ENCODE measurements at places on chromosomes 11 and 22.
A peak's percentile ranks its signal among the peaks of the same experiment; 100 is the strongest.

DNA sequence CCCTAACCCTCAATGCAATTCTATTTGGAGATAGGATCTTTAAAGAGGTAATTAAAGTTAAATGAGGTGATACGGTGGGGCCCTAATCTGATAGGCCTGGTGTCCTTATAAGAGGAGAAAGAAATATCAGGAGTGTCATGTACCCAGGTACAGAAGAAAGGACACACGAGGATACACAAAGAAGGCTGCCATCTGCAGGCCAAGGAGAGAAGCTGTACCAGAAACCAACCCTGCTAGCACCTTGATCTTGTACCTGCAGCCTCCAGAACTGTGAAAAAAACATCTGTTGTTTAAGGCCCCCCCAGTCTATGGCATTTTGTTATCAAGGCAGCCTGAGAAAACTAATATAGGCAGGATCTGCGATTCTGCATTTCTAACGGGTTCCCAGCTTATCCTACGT, 44.2 kb downstream of the FBXO7 start:
- DNase-seq = no peak

DNA sequence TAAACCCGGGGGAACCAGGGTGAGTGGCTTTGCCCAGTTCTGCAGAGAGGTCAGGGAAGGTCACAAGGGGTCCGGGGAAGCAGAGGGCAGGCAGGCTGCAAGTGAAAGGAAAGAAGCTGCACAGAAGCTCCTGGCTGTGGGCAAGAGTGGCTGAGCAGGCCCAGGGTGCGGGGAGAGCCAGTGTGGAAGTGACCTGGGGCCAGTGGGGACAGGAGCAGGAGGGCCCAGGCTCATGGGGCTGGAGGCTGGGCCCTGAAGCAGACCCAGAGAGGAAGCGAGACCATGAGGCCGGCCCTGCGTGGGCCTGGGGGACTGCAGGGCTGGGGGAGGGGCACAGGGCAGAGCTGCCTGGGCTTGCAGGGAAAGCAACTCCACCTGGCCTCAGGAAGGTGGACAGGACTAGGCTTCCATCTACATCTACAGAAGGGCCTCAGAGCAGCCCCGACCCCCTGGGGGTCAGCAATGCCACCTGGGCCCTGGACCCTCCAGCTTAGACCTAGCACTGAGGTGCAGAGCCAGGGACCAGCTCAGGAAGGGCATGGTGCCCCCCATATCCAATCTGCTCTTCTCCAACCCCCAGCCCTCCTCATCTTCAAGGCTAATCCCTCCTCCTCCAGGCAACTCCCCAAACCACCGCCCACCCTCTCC, 11.6 kb downstream of the IGF2 start:
- DNase-seq = no peak

GRCh38 chr11:19474954-19475721, 234.4 kb upstream of the E2F8 start:
- peak; percentile 87 for DNase-seq

- DNase-seq = no peak
Measured at GRCh38 chr11:31871310-31872075, 60.4 kb upstream of the PAX6 start.

DNA sequence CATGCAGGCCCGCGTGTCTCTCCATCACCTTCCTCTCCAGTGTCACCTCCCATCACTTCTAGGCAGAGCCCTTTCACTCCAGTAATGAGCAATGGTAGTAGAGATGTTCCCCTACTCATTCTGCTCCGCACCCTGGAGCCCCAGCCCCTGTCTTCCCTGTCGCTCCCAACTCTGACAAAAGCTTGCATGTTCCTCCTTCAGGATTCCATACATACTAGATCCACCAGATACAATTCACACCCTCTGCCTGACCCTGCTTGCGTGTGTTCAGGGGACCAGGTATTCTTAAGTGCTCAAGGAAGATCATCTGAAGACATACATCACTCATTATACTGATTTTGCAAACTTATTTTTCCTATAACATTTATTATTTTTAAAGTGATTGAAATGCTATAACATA, 222.7 kb downstream of the SNX19 start:
- no peak for DNase-seq

DNA sequence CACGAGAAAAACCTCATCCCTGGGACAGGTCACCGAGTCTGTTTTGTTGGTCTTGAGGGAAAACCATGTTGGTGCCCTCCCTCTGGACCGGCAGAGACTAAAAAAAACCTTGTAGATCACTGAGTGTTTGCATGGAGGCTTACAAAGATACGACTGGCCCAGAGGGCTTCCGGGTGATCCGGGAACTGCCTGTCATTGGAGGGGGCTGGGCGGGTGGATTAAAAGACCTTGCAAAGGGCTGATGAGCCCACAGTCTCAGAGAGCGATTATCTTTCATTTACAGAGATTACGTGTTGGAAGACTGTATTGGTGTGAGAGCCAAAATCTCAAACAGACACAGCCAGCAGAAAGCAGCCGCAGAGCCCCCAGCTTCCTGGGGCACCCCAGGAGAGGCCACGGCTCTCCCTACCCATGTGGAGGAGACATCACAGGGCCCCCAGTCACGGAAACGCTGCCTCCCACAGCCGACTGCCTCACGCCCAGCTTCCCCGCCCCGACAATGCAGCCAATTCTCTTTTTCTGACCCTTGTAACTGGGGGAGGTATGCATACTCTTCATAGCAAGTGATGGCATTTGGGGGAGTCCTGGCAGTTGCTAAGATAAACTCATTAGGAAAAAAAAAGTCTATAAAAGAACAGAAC, 426.4 kb downstream of the CTTN start:
- no peak for DNase-seq

- DNase-seq = peak; percentile 46
Measured at GRCh38 chr11:115501893-115502589, 2.2 kb downstream of the CADM1 start.

DNA sequence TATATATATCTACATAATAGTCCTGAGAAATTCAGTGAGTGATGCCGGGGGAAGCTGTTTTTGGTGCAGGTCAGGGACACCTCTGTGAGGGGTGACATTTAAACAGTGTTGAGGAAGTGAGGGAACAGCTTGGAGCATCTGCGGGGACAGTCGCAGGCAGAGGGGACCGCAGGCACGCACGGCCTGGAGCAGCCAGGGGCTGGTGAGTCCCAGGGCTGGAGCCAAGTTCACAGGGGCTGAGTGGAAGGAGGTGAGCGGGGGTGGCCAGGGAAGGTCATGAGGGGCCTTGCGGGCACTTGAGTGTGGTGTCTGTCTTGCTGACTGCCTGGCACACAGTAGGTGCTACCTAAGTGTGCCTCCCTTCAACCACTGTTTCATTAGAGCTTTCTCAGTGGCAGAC, 65.4 kb downstream of the TSPAN18 start:
- DNase-seq = no peak

DNA sequence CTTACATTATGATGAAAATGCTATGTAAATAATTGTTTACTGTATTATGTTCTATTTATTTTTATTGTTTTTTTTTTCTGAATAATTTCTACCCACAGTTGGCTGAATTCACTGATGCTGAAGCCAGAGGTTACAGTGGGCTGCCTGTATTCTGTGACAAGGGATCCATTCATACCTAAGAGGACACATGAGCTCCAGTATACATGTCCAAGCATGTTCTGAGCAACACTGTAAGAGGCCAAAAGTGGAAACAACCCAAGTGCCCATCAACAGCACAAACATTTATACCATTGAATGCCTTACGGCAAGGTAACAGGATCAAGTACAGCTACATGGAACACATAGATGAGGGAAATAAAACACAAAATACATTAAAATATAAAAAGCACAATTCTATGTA, 1.4 kb upstream of the SRSF8 start:
- no peak for DNase-seq

DNA sequence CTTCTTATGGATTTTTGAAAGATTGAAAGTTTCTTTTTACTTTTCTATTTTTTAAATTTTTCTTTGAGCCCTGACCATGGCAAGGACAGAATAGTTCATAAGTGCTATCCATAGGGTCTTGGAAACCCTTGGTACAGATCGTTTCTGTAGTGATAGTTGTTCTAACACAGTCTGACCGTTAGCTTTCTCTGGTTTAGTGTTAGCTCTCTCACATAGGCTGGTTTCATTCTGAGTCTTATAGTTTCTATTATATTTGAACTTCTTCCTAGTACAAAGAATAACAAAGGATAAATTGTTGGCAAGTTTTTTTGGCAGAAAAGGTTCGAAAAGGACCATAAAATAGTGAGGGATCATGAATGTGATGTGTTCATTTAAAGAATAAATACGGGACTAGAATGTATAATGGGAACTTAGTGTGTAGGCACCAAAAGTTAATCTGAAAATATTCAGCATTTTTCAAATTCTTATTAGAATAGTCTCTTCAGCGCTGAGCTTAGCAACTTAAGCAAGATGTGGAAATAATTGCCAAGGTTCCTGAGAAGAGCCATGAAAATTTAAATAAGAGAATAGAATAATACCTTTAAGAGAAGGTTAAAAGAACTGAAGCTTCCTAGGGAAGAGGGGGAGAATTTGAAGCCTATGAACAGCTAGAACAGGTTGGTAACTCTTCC, 24.1 kb downstream of the FDX1 start:
- DNase-seq = no peak

DNA sequence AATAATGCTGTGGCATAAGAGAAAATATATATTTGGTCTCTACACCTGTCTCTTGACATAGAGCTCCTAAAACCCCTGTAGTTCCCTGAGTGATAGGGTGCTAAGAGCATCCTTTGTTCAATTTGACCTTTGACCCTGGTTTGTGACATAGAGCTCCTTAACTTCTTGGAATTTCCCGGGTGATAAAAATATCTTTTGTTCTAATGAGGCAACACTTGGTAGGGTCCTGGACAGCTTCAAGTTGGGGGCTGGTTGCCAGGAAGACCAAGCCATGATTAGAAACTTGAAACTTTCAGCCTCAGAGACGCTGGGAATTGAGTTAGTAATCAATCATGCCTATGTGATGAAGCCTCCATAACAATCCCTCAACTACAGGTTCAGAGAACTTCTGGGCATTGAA, 105.4 kb downstream of the CASP12 start:
- no peak for DNase-seq

DNA sequence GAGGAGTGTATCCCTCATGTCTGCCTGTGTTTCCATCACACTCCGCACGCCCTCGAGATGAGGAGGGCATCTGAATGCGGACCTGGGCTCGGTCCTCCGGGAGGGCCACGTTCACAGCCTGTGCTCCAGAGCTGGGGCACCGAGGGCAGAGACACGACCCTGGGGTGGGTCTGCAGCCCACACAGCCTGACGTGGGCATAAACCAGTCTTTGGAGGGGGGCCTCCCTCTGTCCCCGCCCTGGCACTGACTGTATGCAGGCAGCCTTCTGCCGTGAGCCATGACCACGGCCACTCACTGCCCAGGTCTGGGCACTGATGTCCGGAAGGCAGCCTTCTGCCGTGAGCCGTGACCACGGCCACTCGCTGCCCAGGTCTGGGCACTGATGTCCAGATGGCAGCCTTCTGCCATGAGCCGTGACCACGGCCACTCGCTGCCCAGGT, 1425.1 kb downstream of the BRD1 start:
- DNase-seq = no peak

- DNase-seq = no peak
Measured at GRCh38 chr11:12177739-12178338, 67.4 kb downstream of the MICAL2 start.

DNA sequence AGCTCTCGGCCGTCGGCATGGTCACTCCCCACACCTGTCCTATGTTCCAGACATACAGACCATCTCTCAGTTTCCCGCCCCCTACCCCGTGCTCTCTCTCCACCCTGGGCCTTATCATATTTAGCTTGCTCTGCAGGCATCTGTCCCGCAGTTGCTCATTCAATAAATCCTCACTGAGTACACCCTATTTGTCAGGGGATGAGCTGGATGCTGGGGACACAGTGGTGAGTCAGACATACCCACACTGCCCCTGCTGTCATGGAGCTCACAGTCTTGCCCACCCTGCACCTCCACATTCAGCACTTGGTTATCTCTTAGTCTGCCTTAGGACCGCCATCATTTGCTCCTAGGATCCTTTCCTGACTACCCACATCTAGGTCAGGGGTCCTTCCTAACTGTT, 313.8 kb downstream of the LARGE1 start:
- DNase-seq = no peak

DNA sequence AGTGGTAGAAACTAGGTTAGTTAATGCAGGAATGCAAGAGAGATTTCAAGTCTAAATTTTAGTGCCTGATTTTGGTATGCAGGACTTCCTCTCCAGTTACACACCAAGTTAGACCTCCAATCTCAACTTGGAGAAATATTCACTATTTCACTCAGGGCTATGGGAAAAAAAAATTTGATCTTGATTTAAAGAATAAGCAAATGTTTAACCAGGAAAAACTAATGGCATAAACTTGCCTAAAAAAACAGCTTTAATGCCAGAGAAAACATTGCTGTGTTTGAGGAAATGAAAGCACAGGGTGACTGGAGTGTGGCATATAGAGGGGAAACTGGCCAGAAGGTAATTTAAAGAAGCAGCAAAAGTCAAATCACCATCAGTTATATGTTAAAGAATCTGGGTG, 575.4 kb upstream of the LRRC4C start:
- no peak for DNase-seq

- DNase-seq = no peak
Measured at GRCh38 chr11:104467404-104467803, 303.5 kb upstream of the PDGFD start.

GRCh38 chr11:124954590-124954955, 571 bp downstream of the CCDC15 start:
- DNase-seq = no peak

- DNase-seq = no peak
Measured at GRCh38 chr11:134557571-134558257, 145.7 kb upstream of the B3GAT1 start.

DNA sequence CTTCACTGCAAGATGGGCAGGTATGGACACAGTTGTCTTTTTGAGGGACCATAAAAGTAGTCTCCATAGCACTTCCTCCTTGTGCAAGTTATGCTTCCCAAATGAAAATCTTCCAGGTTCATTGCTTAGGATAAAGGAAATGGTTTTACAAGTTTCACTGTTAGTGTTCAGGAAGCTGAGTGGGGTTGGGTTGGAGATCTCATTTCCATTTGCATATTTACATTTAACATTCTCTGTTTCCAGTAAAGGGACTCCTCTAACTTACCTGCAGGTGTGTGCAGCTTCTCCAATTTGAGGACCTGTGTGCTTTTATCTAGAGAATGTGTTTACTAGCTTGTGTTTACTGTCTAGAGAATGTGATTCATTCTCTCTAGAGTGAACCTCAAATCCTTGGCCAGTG, 141.3 kb upstream of the POU2AF2 start:
- DNase-seq = no peak

- no peak for DNase-seq
Measured at GRCh38 chr11:2599561-2600189, 100.1 kb downstream of the KCNQ1OT1 start.

DNA sequence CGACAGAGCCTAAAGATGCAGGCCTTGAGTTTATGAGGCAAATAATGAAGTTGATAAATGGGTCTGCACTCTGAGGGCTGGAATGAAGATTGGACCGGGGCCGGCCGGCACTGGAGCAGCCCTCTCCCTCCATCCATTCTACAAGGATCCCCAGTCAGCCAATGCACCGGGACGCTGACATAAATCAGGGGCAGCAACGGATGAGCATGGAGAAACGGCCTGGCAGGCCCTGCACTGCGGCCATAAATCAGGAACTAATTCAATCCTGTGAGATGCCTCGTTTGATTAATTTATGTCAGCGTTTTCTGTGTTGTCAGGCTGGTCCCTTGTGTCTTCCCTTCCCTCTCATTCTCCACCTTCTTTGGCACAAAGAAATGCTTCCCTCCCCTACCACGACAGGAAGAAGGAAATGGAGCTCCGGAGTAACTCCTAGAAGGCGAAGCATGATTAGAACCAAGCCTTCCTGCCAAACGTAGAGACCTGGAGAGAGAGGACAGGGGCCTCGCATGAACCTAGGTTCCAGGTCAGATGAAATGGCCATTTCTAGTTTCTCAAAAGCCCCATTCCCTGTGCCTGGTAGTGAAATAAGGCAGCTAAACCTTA, 358.4 kb downstream of the OPCML start:
- DNase-seq = no peak

- DNase-seq = no peak
Measured at GRCh38 chr11:74480688-74481417, 12.7 kb downstream of the LIPT2 start.
